ENCODE measurements at places on chromosomes 12 and 14.
A peak's percentile ranks its signal among the peaks of the same experiment; 100 is the strongest.

DNA sequence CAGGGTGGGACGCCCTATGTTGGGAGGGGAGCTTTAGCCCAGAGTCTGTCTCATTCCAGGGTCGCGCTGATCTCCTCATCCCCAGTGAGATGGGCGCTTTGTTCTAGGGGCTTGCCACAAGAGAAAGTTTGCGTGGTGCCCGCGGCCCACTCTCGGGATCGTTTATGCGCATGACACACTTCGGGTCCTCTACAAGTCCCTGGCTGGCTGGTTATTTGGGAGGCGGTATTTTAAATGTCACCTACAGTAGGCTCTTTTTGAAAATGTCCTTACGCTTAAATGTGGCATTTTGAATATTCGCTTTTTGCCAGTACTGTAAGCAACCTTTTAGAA lies 541 bp downstream of the GOLT1B start:
- peak; percentile 54 for DNase-seq

DNA sequence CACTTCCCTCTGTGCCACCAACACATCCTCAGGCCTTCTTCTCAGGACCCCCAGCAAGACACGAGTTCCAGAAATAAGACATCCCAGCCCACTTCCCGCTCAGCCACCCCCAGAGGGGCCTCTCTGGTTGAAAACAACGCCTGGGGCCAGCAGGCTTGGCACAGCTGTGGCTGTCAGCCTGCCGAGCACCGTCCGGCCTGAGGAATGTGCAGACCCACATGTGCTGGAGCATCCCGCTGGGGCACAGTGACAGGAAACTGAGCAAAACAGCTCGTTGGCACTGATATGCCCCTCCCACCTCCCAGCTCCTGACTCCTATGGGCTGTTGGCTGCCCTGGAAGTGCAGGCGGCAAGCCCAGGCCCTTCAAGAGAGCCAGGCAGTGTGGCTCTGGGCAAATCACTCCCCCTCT lies 1.4 kb downstream of the SYNE3 start:
- peak; percentile 46 for DNase-seq

DNA sequence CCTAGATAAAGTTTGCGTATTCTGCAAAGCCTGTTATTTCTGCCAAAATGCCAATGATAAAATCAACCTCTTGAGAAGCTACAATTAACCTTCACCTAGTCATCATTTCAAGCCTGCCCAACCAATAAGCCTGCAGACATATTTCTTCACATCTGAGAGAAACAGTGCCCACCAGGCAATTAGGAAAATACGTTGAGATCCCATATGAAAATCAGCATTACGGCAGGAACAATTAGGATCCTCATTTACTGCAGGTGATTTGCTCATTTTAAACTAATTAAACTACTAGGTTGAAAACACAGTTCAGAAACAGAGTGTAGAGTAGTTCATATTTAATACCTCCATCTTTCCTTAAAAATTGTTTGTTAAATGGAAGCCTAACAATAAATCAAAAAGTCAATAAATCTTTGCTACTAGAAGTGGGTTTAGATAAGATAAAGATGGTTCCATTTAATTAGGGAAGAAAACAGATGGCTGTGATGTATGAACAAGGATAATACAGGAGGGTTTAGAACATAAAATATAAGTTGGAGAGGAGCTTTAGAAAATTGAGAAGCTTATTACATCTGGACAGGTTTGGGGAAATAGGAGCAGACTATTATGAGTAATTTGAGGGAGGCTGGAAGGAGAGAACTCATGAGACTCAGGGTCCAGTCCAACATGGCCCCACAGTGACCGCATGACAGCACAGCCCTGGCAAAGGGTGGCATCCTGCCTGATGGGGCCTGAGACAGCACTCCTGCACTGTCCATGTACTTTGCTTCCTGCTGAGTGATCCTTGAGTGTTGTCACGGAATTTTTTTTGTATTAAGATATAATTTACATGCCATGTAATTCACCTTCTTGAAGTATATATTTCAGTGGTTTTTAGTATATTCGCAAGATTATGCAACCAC lies 26.9 kb upstream of the PYGL start:
- no peak for DNase-seq

- no peak for DNase-seq
Observed at GRCh38 chr14:50249136-50249775, 17.9 kb upstream of the SOS2 start.

DNA sequence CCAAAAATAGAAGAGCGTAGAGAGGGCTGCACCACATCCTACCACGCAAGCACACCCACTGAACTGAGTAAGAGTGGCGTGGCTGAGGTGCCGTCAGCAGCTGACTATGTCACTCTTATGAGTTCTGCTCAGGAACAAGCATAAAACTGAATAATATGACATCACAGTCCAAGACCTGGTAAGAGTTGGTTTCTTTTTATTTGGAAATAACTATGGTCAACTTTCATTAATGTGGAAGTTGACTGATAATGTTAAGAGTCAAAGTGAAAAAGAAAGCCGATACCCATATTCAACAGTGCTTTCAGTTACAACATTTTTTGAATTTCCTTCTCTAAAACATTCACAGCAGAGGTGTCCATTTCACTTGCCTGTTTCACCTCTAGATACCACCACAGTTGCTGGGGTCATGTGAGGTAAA lies 44.6 kb downstream of the GNS start:
- no peak for DNase-seq

DNA sequence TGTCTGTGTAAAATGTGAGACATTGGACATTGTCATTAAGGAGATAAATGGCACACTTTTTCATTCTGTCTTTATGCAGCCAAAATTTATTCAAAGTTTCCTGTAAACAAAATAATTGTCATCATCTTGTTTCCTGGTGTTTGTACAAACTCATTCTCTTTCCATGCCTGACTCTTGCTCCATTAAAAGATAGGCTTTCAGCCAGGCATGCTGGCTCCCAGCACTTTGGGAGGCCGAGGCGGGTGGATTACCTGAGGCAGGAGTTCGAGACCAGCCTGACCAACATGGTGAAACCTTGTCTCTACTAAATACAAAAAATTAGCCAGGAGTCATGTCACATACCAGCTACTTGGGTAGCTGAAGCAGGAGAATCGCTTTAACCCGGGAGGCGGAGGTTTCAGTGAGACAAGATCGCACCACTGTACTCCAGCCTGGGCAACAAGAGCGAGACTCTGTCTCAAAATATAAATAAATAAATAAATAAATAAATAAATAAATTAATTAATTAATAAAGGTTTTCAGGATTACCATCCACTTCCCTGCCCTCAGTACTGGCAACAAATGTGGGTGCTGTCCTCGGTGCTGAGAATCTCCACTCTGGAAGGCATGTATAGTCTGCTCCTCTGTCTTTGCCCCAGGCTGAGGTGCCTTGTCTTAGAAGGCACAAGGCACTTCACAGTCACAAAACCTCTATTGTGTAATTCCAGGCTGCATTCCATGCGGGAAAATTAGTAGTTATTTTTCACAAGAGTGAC lies 83.2 kb downstream of the PAH start:
- no peak for DNase-seq

DNA sequence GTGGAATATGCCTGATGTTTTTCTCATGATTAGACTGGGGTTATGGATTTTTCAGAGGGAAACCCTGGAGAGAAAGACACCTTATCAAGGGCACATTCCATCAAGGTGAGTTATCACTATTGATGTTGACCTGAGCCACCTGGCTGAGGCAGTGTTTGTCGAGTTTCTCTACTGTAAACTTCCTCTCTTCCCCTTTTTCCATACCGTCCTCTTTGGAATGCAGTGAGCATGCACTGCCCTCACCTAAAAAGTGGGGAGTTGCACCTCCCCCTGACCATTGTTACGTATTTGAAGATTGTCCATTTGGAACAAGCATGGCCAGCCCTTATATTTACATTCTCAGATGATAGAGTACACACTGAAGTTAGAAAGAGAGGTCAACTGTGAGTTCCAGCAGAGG lies 53.9 kb upstream of the PWP1 start:
- no peak for DNase-seq

DNA sequence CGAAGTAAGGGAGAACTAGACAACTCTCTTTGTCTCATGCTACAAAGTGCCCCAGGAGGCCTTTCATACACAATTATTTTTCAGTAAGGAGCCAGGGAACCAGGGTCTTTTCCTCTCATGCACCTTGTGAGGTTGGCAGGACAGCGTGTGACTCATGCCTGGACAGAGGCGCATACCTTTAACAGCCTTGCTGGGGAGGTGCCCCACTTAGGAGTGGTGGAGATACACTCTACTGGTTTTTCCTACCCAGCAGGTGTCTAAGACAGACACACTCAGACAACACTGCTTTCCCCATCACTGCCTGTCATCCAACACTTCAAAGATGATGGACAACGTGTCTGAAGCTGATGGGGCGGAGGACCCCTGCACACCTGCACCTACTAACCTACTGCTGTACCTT lies 49.1 kb downstream of the B4GALNT3 start:
- DNase-seq = no peak

DNA sequence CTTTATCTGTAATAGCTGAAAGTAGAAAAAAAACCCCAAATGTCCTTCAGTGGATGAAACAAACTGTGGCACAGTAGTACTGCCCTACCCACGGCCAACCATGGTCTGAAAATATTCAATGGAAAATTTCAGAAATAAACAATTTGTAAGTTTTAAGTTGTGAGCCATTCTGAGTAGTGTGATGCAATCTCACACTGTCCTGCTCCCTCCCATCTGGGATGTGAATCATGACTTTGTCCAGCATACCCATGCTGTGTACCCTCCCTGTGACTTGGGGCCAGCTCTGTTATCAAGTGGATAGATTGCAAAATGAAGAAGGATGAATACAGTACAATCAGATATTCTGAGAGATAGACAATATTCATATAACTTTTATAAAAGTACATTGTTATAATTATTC lies 106.2 kb downstream of the SMOC1 start:
- no peak for DNase-seq
